ENCODE measurements at places on chromosomes 13 and 19.

- DNase-seq = peak; percentile 93
These were observed 36.1 kb downstream of the ACTN4 start for GRCh38 chr19:38683393-38684077.

GRCh38 chr13:96982672-96983071 is 11.6 kb downstream of the OXGR1 start:
- DNase-seq = peak; percentile 26

DNA sequence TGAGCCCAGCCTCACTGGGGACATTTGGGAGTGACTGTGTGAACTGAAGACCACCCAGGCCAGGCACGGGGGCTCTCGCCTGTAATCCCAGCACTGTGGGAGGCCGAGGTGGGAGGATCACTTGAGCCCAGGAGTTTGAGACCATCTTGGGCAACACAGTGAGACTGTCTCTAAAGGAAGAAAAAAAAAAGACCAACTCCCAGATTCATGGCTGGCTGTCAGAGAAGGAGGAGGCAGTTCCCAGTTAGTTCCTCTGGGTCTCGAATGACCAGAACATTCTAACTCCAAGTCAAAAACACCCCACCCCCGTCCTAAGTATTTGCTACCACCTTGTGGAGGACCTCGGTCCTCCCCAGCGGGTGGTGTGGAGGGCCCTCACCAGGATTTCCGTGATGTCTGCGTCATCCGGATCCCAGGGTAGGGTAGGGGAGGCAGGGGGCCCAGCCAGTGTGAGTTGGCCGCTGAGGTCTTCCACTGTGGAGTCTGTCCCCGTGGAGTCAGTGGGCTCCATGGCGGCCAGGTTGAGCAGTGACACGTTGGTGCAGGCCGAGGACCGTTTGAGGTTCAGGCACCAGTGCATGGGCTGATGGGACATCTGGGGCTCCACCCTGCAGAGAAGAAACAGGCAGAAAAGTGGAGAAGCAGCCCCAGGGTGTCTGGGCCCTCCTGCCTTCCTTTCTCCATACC is 1.3 kb downstream of the TSKS start:
- DNase-seq = peak; percentile 21

DNA sequence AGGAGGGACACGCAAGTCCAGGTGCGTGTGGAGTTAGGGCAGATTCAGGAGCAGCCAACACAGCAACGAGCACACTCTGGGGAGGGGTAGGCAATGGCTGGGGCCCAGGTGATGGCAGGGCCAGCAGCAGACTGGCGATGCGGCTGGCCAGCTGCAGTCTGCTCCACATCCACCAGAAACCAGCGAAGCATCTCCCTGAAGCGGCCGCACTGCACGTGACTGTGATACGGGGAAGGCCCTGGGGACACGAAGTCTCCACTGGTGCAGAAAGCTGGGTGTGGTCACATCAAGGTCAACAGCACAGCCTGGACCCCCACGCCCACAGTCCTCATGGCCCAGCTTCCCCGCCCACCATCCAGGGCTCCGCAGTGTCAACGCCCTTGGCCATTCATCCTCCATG is 21.3 kb upstream of the EPHX3 start:
- DNase-seq = no peak
